ENCODE measurements at places on chromosomes 2 and 18. TPM values are rescaled to one million over a fixed set of nuclear protein-coding genes. Genes with fewer than 3 reads are reported as not detected.

CDH7 gene
- total RNA-seq: not detected

CYTIP gene
- total RNA-seq: 279 TPM

DNA sequence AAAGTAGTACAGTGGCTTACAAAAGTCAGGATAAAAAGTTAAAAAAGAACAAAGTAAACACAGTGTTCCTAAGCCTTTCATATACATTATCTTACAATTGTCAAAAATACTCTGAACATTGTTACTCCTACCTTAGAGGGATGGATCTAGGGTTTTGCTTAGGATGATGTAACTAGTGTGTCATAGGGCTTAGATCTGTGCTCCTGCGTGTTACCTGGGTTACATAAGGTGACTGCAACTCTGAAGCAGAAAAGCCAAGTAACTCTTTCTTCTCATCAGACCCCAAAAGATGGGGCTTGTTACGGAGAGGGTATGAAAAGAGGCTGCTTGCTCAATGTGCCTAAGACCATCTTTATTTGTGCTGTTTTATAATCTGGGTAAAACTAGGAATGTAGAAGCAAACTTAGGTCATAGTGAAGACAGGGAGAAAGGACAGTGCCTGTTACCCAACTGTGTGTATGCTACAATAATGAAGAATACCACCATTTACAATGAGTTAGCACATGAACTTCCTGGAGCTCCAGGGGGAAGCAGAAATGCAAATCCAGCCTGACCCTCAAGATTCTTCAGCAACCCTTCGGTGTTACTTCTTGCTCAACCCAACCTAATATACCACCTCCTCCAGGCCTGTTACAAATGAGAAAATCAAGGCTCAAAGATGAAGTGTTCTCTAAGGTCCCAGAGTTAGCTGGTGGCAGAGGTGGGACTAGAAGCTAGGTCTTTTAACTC lies 42.0 kb upstream of the STK17B start:
- H3K36me3 ChIP-seq: peaks cover 25% of the 10 kb centered on the region
- peaks cover 64% of the 10 kb centered on the region for H3K4me1 ChIP-seq
- DNase-seq: no peak
- H3K27ac ChIP-seq: no peak overlapping the region

HIBCH gene
- 13.3 TPM for total RNA-seq

IL36RN gene
- total RNA-seq: not detected

All from activated CD4-positive, alpha-beta T cell treated with anti-CD3 and anti-CD28 coated beads, Interleukin-2, amount 10 ng/mL, durations not matched to agents 7 days and 5 days (primary cell).